ENCODE measurements at places on chromosomes 13 and 19.

GRCh38 chr13:35524171-35524570 lies 47.7 kb upstream of the MAB21L1 start:
- no peak for DNase-seq

GRCh38 chr13:99124046-99124400 lies 76.6 kb upstream of the UBAC2 start:
- no peak for DNase-seq

GRCh38 chr19:49437231-49437630 lies 4.1 kb downstream of the SLC17A7 start:
- DNase-seq = no peak

GRCh38 chr19:31676271-31677004 lies 327.2 kb upstream of the TSHZ3 start:
- no peak for DNase-seq

- DNase-seq = no peak
These were observed 9.1 kb downstream of the ZNF610 start for GRCh38 chr19:52345162-52345561.

DNA sequence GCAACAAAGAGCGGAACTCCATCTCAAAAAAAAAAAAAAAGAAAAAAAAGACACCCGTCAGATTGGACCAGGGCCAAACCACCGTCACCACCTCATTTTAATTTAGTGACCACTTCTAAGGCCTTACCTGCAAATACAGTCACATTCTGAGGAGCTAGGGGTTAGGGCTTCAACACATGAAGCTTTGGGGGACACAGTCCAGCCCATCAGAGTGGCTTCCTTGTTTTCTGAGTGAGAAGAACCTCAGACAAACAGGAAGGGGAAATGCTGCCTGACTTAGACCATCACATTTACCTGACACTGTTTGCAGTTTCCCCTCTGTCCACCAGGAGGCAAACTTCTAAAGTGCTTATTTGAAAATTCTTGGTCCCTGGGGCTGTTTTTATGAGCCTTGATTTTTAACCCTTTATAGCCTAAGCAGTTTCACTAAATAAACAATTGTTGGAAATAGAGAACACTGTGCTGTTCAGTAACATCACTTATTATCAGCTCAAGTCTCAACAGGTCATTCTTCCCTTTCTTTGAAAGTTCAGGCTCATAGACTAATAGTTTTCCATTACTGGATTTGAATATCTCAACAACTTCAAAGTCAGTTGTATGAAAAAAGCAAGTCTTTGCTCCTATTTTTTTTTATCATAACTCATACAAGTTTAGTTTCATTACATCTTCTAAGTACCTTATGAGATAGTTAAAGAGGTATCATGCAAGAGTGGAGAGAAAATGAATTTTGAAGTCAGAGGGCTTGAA lies 74.9 kb upstream of the WASF3 start:
- DNase-seq = peak; percentile 39

- DNase-seq = no peak
These were observed 77.0 kb downstream of the SOX1 start for GRCh38 chr13:112143753-112144615.

DNA sequence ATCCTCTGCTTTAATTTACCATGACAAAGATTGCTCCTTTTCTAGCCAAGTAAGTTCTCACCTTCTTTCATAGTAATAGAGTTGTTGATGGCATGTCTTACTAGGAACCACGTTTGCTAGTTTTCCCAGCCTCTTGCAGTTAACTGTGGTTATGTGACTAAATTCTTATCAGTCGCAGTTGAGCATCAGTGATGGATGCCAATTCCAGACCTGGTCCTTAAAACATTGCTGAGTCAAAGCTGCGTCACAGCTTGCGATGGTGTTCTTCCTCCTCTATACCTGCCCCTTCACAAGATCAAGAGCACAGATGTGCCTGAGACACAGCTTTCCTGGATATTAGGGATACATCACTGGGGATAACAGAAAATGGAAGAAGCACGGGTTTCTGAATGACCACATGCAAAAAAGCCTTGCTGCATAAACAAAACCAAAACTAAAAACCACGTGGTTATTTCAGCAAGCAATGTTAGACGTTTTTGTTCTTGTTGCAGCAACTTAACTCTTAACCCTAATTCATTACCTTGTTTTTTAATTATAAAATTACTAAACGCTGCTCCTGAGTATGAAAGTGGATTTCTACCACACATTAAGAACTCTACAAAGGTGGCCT lies 97.6 kb upstream of the DACH1 start:
- no peak for DNase-seq

- no peak for DNase-seq
These were observed 1342.4 kb downstream of the EFNB2 start for GRCh38 chr13:105193026-105193425.

- DNase-seq = no peak
These were observed 169.5 kb downstream of the DCLK1 start for GRCh38 chr13:35961461-35962220.

GRCh38 chr13:67630640-67631039 lies 400.5 kb upstream of the PCDH9 start:
- DNase-seq = no peak

GRCh38 chr19:14767466-14767971 lies 10.8 kb downstream of the ADGRE2 start:
- DNase-seq = no peak

DNA sequence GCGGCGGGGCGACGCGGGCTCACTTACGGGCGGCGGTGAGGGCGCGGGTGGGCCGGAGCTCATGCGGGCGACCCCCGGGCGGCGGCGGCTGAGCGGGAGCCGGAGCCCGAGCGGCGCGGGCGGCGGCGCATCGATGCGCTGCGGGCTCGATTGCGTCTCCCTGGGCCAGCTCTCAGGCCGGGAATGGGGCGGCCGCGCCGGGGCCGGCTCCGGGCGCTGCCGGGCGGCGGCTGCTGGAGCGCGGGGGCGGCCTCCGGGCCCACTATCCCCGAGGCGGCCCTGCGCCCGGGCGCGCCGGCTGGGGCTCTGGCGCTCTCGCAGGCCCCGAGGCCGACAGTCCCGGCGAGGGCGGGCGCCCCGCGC lies 1.4 kb upstream of the TSHZ3 start:
- no peak for DNase-seq

GRCh38 chr19:51398096-51398704 lies 7.8 kb upstream of the C19orf84 start:
- no peak for DNase-seq

- no peak for DNase-seq
These were observed 31.3 kb upstream of the ZMYM2 start for GRCh38 chr13:19927117-19927748.

DNA sequence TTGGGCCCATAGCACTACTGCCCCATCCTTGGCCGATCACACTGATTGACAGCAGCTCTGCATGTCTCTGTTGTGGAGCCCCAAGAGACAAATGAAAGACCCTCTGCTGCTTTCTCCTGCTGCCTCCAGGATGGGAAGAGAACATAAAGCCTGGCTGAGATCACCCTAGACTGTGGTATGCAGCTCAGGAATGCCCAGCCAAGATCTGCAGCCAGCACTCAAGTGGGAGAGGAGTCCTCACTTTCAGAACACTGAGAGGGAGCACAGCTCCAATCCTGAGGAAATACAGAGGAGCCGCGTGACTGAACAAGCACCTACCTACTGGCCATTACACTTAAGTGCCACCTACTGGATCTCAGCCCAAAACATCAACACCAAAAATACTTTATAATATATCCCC lies 203.0 kb downstream of the POSTN start:
- DNase-seq = no peak

DNA sequence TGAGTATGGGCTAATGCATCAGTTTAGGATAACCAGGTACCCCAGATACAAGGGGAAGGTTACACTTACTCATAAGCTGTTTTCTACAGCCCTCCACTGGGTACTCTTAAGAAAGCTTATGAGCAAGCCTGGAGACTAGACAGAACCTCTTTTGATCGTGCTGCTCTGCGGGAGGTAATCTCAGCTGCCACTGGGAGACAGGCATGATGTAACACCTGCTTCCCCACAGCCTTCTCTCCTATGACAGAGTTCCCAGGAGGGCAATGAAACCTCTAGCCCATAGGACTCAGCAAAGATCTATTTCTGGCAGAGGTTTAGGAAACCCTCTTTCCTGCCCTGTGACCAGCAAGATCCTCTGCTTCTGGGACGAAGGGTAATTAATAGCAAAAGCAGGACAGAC lies 65.6 kb downstream of the WASF3 start:
- no peak for DNase-seq

DNA sequence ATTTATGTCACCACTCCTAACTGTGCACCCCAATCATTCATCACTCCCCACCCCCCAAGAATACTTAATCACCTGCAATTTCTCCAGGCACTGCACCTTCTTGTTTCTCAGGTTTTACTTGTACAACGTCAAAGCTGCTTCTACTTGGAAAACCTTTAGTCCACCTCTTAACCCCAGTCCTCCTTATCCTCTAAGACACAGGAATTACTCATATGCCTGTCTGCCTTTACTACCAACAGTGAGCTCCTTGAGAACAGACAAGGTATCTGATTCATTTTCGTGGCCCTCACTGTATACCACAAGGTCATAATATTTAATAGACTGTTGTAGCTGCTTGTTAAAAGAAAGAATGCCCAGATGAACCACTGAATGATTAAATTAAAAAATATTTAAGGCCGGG lies 21.0 kb upstream of the NDFIP2 start:
- no peak for DNase-seq

DNA sequence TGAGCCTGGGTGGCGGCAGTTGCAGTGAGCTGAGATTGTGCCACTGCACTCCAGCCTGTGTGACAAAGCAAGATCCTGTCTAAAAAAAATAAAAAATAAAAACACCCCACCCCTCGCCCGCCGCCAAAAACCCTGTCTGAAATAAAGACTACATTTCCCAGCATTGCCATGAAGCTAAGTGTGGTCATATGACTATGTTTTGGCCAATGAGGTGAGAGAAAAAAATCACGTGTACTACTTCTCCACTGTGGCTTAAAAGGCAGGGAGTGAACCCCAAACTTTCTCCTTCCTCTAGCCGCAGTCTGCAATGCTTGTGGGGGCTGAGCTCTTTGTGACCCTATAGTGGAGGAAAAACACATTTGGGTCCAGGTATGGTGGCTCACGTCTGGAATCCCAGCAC lies 54.9 kb downstream of the COLGALT1 start:
- no peak for DNase-seq

GRCh38 chr19:15197275-15197941 lies 3.4 kb downstream of the NOTCH3 start:
- DNase-seq = no peak

- DNase-seq = no peak
These were observed 134.0 kb downstream of the UFM1 start for GRCh38 chr13:38483623-38484022.

- DNase-seq = no peak
These were observed 13.1 kb downstream of the ZNF14 start for GRCh38 chr19:19719798-19720197.

GRCh38 chr13:109699628-109700071 lies 86.7 kb downstream of the IRS2 start:
- no peak for DNase-seq

GRCh38 chr19:28066161-28066560 lies 1146.8 kb downstream of the UQCRFS1 start:
- DNase-seq = no peak

- DNase-seq = no peak
These were observed 44.3 kb upstream of the ADGRE1 start for GRCh38 chr19:6842871-6843607.

GRCh38 chr13:87999788-88000187 lies 328.6 kb downstream of the SLITRK5 start:
- DNase-seq = no peak

GRCh38 chr13:36430247-36431203 lies 1.8 kb upstream of the CCNA1 start:
- no peak for DNase-seq

DNA sequence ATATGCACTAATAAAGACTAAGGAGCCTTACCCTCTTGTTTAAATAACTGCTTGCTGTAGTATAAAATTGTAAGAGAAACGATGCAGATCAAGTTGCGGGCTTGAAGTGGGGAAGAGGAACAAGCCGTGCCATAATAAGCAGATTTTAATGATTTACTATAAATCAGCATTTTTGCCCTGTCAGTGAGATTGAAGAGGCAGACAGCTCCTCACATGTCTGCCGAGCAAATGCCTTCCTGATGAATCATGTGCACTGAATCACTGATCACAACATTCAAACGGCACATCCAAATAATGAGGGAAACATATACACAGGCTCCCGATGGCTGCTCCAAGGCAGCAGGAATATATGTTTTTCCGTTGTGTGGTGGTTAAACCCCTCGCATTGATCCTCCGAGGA lies 282.9 kb downstream of the TSHZ3 start:
- no peak for DNase-seq

DNA sequence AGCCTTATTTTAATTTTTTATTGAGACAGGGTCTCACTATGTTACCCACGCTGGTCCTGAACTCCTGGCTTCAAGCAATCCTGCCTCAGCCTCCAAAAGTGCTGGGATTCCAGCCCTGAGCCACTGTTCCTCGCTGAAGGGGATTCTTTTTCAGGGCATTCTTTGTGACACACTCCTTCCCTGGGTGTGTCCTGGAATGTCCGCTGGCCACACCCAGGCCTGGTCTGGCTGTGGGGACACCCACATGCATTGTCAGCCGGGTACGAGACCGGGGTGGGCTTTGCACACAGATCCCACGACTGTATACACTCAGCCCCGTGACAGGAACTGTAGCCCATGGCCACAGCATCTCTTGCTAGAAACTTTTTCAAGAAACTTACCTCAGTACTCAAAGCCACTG lies 34.4 kb upstream of the GATAD2A start:
- no peak for DNase-seq

- no peak for DNase-seq
These were observed 25.0 kb upstream of the NAPA start for GRCh38 chr19:47539747-47540311.

- DNase-seq = no peak
These were observed 1.8 kb downstream of the DACH1 start for GRCh38 chr13:71864986-71865873.

GRCh38 chr19:51019544-51019925 lies at the start of gene KLK10:
Gene KLK10 (minus strand): TSS chr19:51019709. CDS start chr19:51019130, 579 bp downstream.
- DNase-seq = no peak

- no peak for DNase-seq
These were observed 937 bp downstream of the ZNF841 start for GRCh38 chr19:52094526-52095130.

GRCh38 chr13:102073251-102073650 lies 328.6 kb downstream of the FGF14 start:
- DNase-seq = no peak

GRCh38 chr13:87052731-87053130 lies 618.4 kb upstream of the SLITRK5 start:
- no peak for DNase-seq

DNA sequence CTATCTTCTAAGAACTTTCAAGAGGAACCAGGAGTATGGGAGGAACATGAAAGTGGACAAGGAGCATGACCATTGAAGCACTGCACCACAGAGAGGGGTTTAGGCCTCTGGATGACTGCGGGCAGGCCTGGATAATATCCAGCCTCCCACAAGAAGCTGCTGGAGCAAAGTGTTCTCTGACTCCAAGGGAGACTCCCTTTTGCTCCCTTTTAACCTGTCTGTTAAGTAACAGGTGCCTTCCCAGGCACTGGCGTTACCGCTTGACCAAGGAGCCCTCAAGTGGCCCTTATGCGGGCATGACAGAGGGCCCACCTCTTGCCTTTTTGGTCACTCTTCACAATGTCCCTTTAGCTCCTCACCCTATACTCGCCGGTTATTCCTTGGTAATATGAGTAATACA lies 666.2 kb downstream of the SLITRK6 start:
- DNase-seq = no peak

- DNase-seq = no peak
These were observed 2227.9 kb upstream of the PCDH20 start for GRCh38 chr13:63643543-63643942.
